Stimulated activated CD8-positive, alpha-beta memory T cell treated with anti-CD3 and anti-CD28 coated beads, Interleukin-4, amount 100 ng/mL, for 1 hour (primary cell): ENCODE measurements at places on chromosomes 7 and 10.

- DNase-seq, result peak; percentile 22
These were observed 28.2 kb downstream of the PHYH start for GRCh38 chr10:13271552-13272163.

GRCh38 chr7:103134836-103135554, 13.9 kb downstream of the NAPEPLD start:
- DNase-seq, result no peak

DNA sequence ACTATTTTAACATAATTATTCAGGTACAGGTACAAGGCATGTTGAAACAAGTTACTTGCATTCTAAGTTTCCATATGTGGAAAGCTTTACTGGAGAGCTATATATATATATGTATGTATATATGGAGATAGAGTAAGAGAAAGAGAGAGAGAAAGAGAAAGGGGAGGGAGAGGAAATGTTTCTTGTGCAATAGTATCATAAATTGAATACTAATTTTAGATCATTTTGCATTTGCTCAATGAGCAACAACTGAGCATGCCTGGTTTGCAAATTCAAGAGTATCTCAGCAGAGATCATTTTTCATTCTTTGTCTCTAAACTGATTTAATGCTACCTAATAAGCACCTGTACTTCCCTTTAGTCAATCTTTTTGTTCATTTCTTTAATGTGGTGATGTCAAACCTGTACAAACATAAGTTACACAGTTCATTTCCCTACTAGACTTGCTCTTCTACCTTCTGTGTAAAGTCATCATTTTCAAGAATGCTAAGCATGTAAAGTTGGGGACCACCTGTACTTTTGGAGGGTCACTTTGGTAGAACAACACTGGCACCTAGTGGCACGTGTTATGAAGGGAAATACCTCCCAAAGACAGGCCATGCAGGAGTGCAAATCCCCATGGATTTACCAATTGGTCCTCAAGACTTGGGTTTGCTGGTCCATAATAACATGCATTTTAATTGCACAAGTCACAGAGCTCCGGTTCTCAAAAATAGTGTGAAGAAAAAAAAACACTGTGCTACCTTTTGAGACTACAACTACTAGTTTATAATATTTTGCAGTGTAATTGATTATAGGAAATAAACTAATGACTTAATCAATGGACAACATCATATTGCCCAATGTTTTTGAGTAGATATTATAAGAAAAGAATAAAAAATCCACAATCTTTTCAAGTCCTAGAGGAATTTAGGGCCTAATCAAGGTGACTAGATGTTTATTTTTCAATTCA, 431.2 kb upstream of the IGFBP3 start:
- no peak for DNase-seq

DNA sequence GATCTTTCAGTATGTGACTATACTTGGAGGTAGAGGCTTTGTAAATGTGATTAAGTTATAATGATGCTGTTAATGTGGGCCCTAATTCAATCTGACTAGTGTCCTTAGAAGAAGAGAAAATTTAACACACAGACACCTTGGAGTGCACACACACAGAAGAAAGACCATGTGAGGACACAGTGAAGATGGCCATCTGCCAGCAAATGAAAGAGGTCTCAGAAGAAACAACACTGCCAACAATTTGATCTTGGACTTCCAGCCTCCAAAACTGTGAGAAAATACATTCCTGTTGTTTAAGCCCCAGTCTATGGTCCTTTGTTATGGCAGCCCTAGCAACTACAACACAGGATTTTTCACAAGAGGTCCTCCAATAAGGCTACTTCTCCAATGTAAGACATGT, 120.9 kb upstream of the ABCB5 start:
- DNase-seq, result no peak

- peak; percentile 8 for DNase-seq
These were observed 115.5 kb upstream of the CREB5 start for GRCh38 chr7:28296571-28297483.

GRCh38 chr7:27071622-27072390, 24.0 kb downstream of the HOXA1 start:
- DNase-seq, result no peak

GRCh38 chr7:8172372-8173354, 89.3 kb downstream of the ICA1 start:
- no peak for DNase-seq

DNA sequence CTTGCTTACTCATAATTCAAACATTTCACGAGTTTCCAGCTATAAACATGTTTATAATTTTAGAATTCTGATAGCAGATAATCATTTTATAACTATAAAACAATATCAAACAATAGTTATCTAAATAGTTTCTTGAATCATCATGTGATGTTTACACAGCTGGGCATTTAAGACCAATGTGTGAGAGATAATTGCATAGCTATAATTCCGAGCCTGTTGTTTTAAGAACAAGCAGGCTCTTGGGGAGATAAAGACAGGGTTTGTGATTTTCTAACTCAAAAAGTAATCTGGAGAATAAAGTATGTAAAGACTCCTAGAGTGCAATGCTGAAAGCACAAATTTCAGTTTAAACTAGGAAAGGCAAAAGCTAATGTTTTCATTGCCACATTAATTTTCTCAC, 331.2 kb downstream of the LRRTM3 start:
- no peak for DNase-seq

DNA sequence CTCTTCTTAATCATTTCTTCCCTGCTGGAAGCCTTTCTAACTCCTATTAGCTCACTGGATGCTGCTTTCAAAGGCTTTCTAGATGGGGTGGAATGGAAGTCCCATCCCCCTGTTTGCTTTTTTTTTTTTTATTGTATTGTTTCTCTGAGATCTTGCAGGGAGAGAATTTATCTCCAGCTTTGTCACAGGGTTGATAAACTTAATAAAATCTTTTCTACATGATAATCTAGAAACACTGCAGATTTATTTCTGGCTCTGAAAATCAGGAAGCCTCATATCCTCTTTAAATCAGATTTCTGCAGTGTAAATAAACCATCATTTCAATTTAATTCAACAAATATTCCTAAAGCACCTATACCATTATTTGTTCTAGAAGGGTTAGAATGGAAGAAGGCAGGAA, 37.2 kb upstream of the CHCHD3 start:
- DNase-seq, result no peak

DNA sequence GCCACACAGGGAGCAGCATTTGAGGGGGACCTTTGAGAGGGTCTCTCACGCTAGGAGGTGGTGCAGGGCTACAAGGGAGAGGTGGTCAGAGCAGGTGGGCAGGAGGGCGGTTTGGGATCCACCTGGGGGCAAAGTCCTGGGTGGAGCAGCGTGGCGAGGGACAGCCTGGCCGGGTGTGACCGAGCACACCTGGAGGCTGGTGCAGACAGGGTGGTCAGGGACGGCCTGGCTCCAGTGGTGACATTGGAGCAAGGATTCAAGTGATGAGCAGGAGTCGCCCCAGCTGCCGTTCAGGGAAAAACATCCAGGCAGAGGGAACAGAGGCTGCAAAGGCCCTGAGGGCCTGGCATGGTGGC, 36.0 kb downstream of the CLIP2 start:
- DNase-seq, result no peak

GRCh38 chr7:23925088-23925487, 215.1 kb downstream of the STK31 start:
- no peak for DNase-seq

DNA sequence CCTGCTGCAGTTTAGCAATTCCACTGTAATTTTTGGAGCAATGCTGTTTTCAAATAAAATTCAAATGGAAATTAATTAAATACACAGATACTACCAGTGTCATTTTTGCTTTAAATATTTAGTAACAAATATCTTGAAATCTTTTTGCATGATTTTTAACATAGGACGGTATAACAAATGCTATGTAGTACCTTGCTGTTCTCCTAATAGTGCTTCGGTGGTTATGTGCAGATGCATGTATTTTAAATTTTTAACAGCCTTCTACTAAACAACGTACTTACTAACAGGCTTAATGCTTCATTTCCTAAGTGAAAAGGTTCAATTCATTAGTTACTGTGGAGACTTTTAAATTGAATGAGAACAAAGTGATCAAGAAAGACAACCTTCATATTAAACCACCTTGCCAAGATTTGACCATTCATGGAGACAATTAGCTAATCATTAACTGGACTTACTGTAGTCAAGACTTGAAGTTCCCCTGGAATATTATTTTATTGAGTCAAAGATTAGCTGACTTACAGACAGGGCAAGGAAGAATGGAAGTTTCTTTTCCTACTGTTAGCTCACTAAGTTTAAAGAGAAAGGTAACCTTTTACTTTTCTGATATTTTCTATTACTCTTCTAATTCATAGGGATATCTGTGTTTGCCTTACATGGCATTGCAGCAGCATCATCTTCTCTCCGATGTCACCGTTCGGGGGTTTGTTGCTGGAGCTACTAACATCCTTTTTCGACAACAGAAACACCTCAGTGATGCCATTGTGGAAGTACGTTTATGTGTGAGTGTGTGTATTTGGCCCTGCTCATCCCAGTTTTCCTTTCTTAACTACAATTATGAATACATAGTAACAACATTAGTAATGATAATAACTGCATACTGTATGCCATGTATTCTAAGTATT, 74.3 kb downstream of the AVL9 start:
- no peak for DNase-seq

- DNase-seq, result no peak
These were observed 453.7 kb downstream of the SDK1 start for GRCh38 chr7:3754493-3755341.

- no peak for DNase-seq
These were observed 124.1 kb downstream of the TSPAN12 start for GRCh38 chr7:120733835-120734234.

- no peak for DNase-seq
These were observed 7.1 kb downstream of the CRYGN start for GRCh38 chr7:151432658-151433521.

- DNase-seq, result no peak
These were observed 244.1 kb upstream of the SEMA3C start for GRCh38 chr7:81162771-81163525.

DNA sequence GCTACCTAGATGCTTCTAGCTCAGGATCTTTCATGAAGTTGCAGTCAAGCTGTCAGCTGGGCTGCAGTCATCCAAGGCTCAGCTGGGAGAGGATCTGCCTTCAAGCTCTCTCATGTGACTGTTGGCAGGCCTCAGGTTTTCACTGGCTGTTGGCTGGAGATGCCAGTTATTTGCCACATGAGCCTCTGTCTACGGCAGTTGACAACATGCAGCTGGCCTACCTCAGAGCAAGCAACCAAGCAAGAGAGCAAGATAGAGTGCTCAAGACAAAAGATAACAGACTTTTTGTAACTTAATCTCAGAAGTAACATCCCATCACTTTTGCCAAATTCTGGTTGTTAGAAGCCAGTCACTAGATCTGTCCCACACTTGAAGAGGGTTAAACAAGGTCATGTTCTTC, 125.8 kb downstream of the TPST1 start:
- no peak for DNase-seq

- DNase-seq, result no peak
These were observed 34.6 kb upstream of the PDE1C start for GRCh38 chr7:32104766-32105165.
